ENCODE measurements at places on chromosomes 3 and 15.

- no peak for DNase-seq
Observed at GRCh38 chr3:170695486-170696064, 109.7 kb upstream of the SLC7A14 start.

DNA sequence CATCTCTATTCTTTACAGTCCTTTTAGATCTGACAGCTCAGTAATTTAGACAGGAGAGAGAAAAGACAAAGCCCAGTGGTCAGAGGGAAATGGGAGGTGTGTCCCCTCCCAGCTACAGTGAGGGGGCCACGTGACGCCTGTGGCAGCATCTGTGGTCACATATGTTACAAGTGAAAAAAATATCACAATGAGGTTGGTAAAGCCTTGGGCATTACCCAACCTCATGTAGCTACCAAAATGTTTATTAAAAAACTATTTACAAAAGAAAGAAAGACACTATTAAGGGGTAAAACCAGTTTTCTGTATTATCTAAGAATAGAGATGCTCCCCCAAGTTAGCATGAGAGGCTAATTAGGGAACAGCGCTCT, 42.9 kb upstream of the PLCL2 start:
- DNase-seq = peak; percentile 86

DNA sequence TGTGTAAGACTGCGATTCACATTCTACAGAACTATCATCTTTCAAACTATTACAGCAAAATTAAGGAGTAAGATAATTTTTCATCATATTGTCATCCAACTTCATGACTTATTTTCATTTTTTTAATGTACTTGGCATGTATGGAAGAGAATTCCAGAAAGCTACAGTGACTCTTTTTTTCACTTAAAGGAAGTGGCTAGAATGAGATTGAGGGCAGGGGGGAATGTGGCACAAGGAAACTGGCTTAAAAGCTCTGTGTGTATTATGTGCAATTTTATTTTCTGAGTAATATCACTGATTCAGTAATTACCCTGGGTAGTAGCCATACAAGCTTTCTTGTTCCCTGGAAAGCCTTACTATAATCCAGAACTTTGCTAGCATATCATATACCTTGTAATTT, 94.6 kb downstream of the FILIP1L start:
- DNase-seq = no peak

DNA sequence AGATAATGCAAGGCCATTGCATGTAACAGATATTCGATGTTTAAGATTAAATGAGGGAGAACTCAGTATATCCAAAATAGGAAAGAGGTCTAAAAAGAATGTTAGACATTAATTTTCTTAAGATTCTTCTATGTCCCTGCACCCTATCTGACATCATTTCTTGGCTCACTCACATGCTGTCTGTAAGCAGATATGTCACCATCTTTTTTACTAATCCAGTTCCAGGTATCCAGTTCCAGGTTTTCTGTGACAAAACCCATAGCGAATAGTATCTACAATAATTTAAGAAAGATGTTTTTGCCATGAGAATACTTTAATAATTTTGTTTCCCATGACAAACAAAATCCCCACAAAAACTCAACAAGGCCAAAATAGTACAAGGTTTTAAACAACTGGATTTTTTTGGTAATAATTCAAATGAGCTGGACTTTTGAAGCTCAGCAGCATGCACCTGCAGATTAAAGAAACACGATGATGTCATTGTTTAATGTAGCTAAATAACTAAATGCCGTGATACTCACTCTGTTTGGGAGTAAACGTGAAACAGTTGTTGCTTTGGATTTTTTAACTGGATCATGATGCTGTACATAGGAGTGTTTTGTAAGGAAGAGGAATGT, 867.6 kb downstream of the EPHA3 start:
- DNase-seq = no peak

GRCh38 chr3:130820976-130821375, 72.9 kb upstream of the ATP2C1 start:
- no peak for DNase-seq

GRCh38 chr3:122640437-122640999, 40.1 kb upstream of the PARP14 start:
- no peak for DNase-seq

- DNase-seq = no peak
Observed at GRCh38 chr3:17014284-17014683, 129.5 kb downstream of the PLCL2 start.

DNA sequence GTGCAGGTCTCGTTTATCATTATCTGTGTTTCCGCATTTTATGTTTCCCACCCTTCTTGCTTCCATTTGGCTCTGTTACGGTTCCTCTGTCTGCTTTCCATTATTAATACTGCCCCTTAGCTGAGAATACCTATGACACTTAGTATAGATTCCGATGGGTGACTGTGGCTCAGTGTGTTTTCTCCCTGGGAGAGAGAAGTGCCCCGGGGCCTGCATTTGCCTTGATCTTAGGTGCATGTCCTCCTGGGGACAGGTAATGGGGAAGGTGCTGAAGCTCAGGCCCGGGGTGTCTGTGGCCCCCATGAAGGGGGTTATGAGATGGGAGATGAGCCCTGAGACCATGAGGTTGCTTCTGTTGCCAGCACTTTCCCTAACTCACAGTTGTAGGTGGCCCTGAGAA, 43.4 kb upstream of the PCSK6 start:
- DNase-seq = no peak

GRCh38 chr15:100879061-100879463, 569 bp upstream of the ALDH1A3 start:
- DNase-seq = no peak

DNA sequence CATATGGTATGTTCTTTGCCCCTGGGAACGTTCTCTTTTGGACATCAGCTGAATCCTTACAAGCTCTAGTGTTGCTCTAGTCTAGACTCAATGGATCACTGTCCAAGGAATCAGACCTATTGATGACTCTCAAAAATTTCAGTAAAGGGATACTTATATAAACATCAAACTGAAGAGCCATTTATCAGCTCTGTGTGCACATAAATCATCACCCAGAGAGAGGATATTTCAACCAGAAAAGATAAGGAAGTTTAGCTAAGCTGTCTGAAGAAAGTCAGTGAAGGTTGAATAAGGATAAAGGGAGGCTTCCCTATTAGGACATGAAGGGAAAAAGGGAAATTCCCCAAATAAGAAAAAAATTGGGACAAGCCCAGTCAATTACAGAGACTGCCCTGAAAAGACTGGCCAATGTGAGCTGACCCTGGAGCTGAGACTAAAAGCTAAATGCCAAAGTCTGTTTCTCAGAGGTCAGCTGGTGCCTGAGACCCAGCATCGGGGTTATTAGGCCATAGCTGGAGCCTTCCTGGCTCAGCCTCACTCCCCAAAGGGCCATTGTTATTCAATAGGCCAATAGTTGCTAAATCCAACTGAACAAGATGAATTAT, 424.1 kb upstream of the THBS1 start:
- DNase-seq = no peak

GRCh38 chr3:143360244-143360643, 240.7 kb downstream of the CHST2 start:
- no peak for DNase-seq

- no peak for DNase-seq
Observed at GRCh38 chr3:197149-197827, 725 bp downstream of the CHL1 start.

DNA sequence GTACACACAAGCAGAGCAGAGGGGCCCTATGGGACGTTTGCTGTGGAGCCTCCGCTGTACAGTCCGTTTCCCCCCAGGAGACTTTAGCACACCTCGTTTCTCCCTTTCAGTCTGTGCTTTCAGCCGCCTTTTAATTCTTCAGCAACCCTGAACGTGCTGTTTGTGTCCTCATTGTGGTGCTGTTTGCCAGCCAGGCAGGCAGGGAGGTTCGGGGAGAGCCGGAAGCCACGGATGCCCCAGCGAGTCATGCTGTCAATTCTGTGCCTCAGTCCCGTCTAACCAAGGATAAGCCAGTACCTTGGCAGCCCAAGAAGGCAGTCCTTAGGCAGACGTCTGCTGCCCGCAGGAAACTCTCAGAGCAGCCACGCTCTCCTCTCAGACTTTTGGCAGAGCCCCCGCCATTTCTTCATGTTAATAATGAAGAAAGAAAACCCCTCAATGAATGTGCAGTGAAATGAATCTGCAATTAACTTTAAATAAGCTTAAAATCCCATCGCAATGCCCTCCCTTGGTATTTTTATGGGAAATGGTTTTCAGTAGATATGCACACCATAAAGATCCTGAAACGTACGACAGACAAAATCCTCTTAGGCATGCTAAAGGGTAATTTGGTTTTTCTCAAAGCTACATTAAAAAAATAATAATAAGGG, 158.6 kb downstream of the UACA start:
- DNase-seq = peak; percentile 56

DNA sequence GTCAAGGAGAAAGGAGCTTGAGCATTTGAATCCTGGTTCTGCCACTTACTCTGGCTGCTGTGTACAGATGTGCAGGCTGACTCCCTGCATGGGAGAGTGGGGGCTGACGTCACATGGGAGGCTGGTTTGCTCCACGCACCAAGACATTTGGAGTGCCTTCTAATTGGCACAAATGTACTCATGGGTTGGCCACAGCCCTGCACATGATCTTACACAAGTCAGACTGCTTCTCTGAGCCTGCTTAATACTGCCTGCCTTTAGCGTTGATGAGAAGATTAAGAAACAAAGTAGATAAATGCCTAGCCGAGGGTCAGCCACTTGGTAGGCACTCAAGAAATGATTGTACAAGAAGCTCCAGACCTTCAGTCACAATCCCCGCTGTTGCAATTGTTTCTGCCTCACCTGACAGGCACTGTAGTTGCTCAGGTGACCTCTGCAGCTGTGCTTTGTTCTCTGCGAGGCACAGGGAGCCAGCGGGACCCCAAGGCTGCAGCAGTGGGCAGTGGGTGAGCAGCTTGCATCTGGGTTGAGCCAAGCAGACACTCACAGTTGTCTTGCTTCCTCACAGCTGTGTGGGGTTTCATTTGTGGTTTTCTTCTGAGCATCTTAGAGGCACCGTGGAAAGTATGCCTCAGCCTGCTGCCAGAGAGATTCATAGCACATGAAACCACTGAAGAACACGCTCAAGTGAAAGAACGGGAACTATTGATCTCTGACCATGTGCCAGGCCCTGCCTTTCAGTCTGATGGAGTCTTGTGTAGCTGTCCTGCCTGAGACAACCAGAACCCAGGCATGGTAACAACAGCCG, 33.1 kb downstream of the GRK7 start:
- peak; percentile 42 for DNase-seq

DNA sequence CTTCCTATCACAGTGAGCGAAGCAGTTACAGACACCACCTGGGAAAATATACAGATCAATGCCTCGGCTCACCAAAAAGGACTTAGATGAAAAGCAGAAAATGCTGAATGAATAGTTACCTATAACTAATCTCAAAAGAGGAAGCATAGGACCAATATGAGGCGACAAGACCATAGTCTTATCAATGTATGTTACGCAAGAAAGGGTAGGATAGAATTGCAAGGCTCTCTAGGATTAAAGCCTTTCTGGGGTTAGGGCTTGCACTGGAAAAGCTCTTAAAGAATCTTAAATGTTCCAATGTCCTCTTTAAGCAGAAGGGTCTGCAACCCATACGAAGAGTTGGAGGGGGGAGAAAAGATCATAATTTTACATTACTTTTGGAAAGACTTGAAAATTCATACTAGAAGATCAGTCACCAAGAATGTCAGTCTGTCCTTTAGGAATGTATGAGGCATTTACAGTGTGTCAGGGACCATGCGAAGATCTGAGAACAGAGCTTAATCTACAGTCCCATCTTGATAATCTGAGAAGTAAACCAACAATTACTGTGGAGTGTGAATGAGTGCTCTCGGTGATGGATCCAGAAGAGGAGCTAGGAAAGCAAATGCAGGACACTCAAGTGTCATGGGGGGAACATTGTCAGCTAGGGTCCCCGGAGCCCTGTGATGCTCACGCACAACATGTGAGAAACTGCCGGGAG, 185.9 kb downstream of the GREM1 start:
- DNase-seq = no peak

DNA sequence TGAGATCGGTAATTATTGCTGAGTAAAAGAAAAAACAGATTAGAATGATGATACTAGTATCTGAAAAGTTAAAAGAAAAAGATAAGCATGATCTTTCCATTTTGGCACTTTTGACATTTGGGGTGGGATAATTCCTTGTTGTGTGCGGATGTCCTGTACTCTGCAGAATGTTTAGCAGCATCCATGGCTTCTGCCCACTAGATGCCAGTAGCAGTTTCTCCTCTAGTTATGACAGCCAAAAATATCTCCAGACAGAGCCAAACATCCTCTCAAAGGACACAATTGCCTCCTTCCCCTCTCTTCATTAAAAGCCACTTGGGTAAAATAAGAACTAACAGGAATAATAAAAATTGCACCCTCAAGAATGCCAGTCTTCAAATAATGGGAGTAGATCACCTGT, 468.8 kb upstream of the GRM7 start:
- no peak for DNase-seq

DNA sequence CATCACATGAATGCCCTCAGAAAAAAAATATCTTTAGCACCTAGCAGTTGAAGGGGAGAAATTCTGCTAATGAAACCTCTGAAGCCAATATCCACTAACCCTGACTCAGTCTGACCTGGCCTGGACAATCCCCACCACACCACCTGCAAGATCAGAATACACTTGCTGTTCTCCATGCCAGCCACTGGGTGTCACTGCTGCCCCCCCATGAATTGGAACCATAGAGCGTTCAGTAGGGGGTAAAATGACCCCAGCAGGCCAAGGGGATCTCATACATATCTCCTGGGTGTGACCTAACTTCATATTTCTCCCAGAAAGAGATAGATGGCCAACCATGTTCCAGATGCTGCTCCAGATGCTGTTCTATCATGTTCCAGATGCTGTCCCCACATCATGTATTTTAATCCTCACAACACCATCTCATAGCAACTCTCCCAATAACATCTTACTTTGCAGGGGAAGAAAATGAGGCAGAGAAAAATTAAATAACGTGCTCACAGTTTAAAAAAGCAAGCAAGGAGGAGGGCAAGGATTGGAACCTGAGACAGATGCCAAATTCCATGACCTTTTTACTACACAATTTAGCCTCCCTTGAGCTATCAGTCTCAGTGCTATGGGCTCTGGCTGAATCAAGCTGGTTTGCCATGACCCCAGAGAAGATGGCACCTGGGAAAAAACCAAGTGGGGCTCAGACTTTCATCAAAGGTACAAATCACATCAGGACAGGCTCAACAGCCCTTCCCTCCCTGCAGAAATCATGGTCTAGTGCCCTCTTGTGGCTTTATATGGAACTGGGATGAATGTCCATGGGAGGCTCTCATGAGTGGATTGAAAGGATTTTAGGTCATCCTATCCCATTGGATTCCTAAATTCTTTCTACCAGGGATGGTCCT, 12.4 kb downstream of the NTRK3 start:
- DNase-seq = peak; percentile 45

GRCh38 chr3:64796607-64797399, 109.0 kb upstream of the ADAMTS9 start:
- DNase-seq = no peak

- DNase-seq = no peak
Observed at GRCh38 chr3:77373619-77374018, 333.7 kb downstream of the ROBO2 start.
